ENCODE measurements at places on chromosomes 12 and 14.
A peak's percentile ranks its signal among the peaks of the same experiment; 100 is the strongest.

GRCh38 chr12:108805136-108805535 lies 52.2 kb downstream of the SSH1 start:
- no peak for DNase-seq

DNA sequence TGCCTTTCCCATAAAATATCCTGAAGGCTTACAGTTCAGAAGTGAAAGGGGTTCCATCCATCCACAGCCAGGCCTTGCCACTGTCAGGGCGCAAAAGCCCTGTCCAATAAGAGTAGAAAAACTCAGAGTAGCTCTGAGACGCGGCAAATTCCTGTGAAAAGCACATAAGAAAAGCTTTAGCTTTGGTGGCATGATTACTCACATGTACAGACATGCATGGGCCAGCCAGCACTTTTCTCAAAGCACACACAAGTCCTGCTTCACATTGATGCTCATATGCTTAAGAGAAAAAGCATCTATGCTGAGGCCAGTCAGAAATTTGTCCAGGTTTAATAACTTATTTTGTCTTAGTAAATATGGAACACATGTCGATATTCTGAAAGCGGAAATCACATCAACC lies 25.5 kb downstream of the CLEC1A start:
- DNase-seq: no peak

- DNase-seq: no peak
Observed at GRCh38 chr12:73220951-73221350, 948.8 kb downstream of the TRHDE start.

DNA sequence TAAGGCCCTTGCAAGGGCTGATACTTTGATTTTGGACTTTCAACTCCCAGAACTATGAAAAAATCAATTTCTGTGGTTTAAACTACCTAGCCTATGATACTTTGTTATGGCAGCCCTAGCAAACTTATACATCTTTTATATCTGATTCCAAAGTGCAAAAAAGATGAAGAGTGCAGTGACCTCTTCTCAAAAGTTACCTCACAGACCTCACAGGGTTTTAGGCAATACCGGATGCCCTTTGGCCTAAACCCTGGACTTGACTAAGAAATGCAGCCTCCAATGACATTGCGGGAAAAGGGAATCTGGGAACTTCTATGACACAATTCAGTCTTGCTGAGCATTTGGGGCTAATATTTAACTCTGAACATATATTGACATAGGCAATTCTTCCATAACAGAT lies 63.3 kb downstream of the IGF1 start:
- no peak for DNase-seq

- DNase-seq: no peak
Observed at GRCh38 chr12:63823040-63823439, 21.5 kb upstream of the SRGAP1 start.

DNA sequence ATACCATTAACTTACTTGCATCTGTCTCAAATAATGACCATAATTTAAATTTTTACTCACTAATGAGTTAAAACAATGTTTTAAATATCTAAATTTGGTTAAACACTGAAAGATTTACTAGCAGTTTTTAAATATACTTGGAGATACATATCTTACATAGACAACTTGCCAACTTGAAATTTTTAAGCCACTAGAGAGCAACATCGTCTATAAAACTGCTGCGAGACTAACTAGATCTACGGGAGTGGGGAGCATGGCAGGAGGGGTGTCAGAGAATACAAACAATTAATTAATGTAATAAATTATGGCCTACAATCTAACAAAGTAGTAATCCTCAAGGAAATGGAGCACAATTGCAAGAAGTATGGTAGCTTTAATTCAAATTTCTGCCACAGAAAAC lies 120.4 kb downstream of the LRRIQ1 start:
- no peak for DNase-seq

- DNase-seq: no peak
Observed at GRCh38 chr14:106879241-106879640, 1352.9 kb downstream of the TMEM121 start.

- DNase-seq: no peak
Observed at GRCh38 chr14:34711169-34711568, 3.2 kb downstream of the CFL2 start.

DNA sequence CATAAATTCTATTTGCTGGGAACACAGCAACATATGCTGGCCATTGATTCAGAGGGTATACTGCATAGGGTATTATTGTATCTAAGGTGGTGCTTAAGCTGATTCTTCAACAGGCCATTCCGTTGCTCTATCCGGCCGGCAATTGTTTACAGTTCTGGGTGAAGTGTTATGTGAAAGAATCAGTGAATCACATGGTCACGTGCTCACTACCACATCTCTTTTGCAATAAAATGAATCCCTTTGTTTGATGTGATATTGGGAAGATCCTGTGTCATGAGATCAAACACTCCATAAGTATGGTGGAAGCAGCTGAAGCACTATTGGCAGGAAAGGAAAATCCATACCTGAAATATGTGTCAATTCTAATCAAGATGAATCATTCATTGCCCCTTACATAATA lies 7.6 kb upstream of the USP15 start:
- DNase-seq: no peak

DNA sequence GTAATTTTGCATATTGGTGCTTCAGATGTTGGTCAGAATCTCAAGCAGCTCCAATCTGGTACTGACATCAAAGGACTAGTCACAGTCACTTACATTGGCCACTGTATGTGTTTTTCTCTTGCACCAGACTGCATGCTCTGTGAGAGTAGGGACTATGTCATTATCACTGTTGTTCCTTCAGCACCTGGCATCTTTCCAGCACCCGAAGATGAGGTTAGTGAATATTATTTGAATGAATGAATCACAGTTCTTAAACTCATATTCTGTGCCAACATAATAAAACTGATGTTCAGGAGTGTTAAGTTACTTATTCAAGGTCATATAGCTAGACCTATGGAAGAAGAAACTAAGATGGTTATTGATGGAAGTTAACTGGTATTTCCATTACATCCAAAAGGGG lies 204.5 kb upstream of the TBX3 start:
- DNase-seq: no peak

DNA sequence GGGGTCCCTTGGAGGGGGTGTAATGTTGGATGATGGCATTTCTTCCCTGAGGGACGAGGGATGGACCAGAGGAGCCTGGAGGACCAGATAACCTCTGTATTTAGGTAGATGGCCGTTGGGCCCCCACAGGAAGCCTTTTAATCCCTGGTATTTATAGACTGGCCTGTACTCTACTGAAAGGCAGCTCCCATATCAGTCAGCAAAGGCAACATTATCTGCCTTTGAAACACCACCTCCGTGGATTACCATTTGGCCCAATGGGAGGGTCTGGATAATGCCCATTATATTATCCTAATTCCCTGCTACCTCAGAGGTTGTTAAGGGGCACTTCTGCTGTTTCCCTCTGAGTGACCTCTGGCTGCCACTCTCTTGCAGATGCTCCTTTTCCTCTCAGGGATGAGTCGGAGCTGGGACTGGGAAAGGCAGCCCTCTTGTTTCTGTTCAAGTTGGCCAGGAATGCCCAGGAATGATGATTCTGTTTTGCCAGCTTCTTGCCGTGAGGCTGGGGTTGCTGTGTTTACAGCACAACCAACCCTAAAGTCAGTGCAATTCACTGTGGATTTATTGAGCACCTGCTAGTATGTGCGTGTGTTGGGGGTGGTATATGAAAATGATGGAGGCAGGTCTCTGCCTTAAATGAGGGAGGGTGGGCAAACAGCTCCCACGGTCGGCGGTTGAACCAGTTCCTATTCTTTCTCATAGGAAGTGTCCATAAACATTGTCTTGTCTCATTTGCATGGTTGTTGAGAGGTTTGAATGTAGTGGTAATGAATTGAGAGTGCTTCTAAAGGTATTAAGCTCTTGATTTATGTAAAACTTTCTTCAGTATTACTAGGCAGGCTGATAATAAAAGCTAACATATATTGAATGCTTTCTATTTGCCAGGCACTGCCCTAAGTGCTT lies 18.1 kb downstream of the SUSD6 start:
- no peak for DNase-seq

- DNase-seq: no peak
Observed at GRCh38 chr12:80847575-80847974, 90.2 kb downstream of the LIN7A start.

DNA sequence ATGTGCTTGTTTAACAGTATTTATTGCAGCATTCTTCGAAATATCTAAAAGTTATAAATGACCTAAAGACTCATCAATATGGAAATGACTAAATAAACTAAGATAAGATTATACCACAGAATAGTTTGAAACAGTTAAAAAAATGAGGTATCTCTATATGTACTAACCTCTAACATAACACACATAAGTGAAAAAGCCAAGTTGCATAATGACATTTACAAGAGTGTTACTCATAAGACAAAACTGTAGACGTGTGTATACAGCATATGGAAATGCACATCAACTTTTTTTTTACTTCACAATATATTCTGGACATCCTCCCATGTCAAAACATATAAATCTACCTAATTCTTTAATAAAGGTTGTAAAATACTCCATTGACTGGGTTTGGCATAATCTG lies 22.8 kb downstream of the CPM start:
- no peak for DNase-seq

GRCh38 chr14:79749065-79749464 lies 462.2 kb downstream of the DIO2 start:
- no peak for DNase-seq

- DNase-seq: no peak
Observed at GRCh38 chr14:97499790-97500481, 702.8 kb downstream of the VRK1 start.

DNA sequence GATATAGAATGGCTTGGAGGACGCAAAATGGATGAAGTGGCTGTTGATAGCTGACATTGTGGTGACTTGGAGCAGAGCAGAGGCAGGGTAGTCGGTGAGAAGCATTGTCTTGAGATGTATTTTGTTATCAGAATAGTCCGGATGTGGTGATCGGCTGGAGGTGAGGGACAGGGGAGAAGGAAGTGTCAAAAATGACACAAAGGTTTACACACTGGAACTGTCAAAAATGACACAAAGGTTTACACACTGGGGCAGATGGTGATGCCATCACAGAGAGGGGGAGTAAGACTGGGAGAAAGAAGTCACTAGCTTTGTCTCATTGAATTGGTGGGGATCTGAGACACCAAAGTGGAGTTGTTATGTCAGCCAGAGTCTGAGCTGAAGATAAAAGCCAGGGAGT lies 30.1 kb downstream of the CDKL1 start:
- no peak for DNase-seq

DNA sequence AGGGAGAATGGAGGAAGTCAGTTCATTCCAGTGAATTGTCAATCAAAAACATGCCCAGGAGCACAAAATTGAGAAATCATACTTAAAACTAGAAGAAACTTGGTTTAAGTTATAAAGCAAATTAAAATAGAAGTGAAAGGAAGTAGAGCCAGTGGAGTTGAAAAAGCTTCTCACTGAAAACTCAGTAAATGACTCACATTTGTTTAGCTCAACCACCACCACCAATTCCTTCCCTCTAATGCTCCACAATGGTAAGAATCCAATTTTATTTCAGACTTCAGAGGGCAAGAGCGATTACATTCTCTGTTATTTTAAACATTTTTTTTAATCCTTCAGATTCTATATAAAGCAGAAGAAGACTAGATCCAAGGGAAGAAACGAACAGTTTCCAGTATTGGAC lies 19.4 kb downstream of the UTP20 start:
- DNase-seq: no peak

DNA sequence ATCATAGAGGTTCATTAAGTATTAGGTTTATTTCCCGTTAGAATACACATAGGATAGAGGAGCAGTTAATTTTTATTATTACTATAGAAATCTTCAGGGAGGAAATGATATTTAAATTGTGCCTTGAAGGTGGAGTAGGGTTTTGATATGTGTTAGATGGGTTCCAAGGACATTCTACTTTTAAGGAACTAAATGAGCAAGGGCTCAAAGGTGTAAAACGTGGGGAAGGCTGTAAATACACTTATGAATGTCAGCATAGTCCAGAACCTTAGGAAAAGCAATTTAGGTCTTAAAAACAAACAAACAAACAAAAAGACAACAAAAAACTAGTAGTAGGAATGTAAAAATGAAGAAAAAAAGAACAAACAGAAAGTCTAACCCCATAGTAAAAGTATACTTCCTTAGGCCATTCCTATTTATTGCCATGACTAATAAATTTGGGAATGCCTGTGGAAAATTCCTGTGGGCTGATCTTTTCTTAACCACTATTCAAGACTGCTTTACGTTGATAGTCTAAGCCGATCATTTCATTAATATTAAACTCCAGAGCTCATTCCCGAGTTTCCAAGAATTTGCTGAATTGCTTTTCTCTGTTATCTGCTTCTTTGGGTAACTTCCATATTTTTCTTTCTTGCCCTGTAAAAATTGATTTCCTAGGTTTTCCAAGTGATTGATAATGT lies 180.3 kb downstream of the RAD51B start:
- no peak for DNase-seq

DNA sequence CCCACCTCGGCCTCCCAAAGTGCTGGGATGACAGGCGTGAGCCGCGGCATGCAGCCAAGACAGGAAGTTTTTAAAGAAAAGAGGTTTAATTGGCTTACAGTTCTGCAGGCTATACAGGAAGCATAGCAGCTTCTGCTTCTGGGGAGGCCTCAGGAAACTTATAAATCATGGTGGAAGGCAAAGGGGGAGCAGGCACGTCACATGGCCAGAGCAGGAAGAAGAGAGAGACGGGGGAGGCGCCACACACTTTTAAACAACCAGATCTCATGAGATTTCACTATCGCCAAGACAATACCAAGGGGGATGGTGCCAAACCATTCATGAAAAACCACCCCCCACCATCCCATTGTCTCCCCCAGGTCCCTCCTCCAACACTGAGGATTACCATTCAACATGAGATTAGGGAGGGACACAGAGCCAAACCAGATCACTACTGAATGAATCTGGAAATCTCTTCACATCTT lies 14.1 kb downstream of the CCDC63 start:
- DNase-seq: no peak

GRCh38 chr12:93025145-93026103 lies 96.3 kb upstream of the EEA1 start:
- no peak for DNase-seq

DNA sequence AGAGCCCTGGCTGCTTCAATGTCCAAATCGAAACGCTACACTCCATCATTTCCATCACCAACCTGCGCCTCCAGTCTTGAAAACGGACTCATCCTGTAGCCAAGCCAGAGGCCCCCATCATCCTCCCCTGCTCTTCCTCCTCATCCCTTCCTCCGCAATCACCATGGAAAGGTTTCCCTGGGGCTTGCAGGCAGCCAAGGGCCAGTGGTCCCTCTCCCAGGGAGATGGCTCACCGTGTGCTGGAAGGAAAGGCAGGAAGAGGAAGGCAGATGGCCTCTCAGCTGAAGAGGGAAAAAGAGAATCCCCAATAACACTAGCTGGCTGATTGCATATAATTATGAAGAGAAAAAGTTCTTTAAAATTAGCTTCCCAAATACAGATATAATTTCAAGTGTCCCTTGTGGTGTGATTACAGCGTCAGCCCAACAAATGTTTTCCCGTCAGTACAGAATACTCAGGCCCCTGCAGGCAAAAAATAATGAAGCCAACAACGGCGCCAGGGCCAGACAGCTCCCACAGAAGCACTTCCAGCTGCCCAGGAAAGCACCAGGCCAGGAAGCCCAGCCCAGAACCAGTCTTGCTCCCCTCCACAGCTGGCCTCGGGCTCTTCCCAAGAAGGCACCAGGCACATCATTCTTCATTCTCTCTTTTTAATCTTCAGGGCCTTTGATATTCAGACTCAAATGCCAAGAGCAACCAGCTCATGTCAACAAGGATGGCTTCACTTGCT lies 24.7 kb downstream of the ITPK1 start:
- DNase-seq: peak; percentile 50

GRCh38 chr12:131438881-131439280 lies 272.0 kb upstream of the SFSWAP start:
- DNase-seq: no peak

- DNase-seq: no peak
Observed at GRCh38 chr14:39880106-39880695, 448.0 kb upstream of the FBXO33 start.

- no peak for DNase-seq
Observed at GRCh38 chr14:29892327-29892726, 35.3 kb downstream of the PRKD1 start.

Measured in dorsolateral prefrontal cortex (tissue), 122 donors.